ENCODE measurements at places on chromosomes 12 and 14.

- no peak for DNase-seq
Measured at GRCh38 chr12:30700216-30700900, 4.7 kb upstream of the IPO8 start.

GRCh38 chr12:89678225-89678624, 30.4 kb downstream of the ATP2B1 start:
- no peak for DNase-seq

GRCh38 chr14:60657456-60658210, 8.4 kb upstream of the SIX1 start:
- DNase-seq, result no peak

DNA sequence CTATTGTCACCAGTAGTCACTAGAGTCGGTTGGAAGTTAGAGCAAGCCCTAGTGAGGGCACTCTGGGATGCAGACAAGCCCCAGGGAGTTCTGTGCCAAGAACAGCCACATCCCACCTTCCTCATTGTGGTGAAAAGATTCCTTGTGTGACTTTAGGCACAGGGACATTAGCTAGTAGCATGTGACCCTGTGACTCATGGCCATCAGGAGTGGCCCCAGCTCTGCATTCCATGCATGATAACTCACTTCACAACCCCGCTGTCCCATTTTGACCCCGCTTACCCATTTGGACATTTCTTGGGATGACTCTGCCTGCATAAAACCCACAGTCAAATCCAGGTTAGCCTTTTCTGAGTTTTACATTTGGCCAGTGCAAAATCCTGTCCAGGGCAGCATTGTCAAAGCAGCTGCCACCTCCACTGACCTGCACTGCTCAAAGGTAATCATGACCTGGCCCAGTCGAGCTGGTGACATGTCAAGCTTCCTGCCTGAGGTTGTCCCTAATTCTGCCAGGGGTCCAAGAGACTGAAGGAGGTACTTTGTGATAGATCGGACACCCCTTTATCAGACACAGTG, 430.5 kb downstream of the DPF3 start:
- DNase-seq, result peak; percentile 49

DNA sequence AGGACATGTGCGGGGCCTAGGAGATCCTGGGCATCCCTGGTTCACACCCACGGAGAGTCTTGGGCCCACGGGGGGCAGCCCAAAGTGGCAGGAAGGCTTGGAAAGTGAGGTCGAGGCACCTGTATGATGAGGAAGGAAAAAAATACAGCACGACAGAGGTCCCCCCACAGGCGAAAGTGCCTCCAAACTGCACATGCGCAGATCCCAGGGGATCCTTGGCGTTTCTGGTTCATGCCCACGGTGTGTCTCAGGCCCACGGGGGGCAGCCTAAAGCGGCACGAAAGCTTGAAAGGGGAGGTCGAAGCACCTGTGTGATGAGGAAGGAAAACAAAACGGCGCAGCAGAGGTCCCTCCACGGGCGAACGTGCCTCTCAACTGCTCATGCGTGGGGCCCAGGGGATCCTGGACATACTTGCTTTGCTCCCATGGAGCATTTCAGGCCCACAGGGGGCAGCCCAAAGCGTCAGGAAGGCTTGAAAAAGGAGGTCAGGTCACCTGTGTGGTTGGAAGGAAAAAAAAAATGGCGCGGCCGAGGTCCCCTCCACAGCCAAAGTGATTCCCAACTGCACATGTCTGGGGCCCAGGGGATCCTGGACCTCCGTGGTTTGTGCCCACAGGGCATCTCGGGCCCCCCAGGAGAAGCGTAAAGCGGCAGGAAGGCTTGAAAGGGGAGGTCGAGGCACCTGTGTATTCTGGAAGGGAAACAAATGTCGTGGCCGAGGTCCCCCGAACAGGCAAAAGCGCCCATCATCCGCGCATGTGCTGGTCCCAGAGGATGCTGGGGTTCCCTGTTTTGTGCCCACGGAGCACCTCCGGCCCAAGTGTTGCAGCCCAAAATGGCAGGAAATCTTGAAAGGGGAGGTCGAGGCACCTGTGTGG, 582.6 kb downstream of the ALG10 start:
- no peak for DNase-seq

All from HS-27A (cell line).